ENCODE measurements at places on chromosomes 5 and 9.

- DNase-seq: no peak
Measured at GRCh38 chr9:108609227-108609896, 246.4 kb downstream of the ACTL7B start.

GRCh38 chr9:34413231-34413852 lies 36.6 kb upstream of the MYORG start:
- peak; percentile 41 for DNase-seq

DNA sequence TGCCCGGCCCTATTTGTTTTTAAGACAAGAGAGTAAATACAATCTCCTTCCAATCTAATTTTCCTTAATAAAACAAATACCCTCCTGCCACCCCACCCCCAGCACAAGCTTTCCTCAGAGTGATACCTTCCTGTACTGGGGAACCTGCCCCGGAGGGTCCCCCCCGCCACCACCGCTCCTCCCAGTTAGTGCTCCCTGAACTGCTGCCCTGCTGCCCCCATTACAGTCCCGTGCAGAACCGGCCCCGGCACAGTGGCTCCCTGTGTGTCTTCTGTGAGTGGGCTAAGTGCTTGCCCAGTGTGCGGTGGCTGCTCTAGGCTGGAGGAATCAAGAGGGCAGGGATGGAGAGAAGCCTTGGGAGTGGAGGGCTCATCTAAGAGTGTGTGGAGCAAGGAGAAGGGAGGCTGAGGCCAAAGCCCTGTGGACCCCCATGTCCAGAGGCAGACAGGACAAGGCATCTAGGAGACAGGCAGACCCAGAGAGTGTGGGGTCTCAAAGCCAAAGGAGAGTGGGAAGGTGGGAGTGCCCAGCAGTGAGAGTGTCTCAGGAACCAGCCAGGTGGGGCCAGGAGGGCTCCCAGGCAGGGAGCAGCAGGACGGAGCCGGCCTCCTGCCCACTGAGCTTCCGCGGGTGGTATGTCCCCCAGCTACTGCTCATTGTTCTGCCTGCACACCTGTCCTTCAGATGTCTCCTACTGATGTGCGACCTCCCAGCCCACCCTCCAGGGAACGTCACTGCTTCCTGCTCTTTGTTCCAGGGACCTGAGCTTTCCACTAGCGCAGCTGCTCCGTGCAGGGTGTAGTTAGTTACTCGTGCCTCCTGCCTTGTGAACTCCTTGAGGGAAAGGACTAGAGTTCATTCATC lies 129.0 kb downstream of the DAB2IP start:
- DNase-seq: no peak

- DNase-seq: peak; percentile 18
Measured at GRCh38 chr9:12813960-12814876, 39.4 kb downstream of the LURAP1L start.

GRCh38 chr5:35009019-35009418 lies 38.7 kb downstream of the AGXT2 start:
- DNase-seq: no peak

GRCh38 chr5:34511915-34512314 lies 144.2 kb upstream of the RAI14 start:
- DNase-seq: no peak

GRCh38 chr9:3857673-3858072 lies 331.9 kb upstream of the RFX3 start:
- no peak for DNase-seq

DNA sequence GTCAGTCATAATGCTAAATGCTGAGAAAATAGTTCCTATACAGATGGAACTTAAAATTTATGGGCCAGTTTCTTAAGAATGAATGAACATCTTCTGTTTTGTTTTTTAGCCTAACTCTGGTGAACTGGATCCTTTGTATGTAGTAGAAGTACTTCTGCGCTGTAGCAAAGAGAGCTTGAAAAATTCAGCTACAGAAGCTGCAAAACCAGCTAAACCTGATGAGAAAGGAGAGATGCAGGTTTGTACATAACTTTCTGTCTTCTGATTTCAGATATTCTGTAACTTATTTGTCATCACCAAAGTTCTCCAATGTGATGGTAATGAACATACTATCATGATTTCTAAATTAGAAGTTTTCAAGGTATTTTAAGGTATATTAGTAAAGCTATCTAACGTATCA lies 80.1 kb downstream of the MTREX start:
- DNase-seq: no peak

- no peak for DNase-seq
Measured at GRCh38 chr9:114207034-114207810, 51.9 kb downstream of the COL27A1 start.

- no peak for DNase-seq
Measured at GRCh38 chr9:4221931-4222330, 77.9 kb downstream of the GLIS3 start.

GRCh38 chr5:20974426-20974825 lies 986.4 kb upstream of the CDH18 start:
- DNase-seq: no peak

Data from suppressor macrophage (primary cell).